Activated naive CD8-positive, alpha-beta T cell treated with anti-CD3 and anti-CD28 coated beads, Interleukin-2, amount 10 ng/mL, durations not matched to agents 7 days and 5 days (primary cell): ENCODE measurements at places on chromosomes 4 and X. TPM values are rescaled to one million over a fixed set of nuclear protein-coding genes. Genes with fewer than 3 reads are reported as not detected.

- DNase-seq = no peak
Observed at GRCh38 chr4:186079694-186080093, 10.7 kb downstream of the TLR3 start.

- DNase-seq = no peak
Observed at GRCh38 chrX:50813843-50814661, at the start of gene SHROOM4. Gene SHROOM4, minus strand, starts transcription at chrX:50814194. Its CDS starts 176 bp downstream, at chrX:50814018.

GRCh38 chrX:154546354-154547244, at the start of gene G6PD:
Gene G6PD, minus strand, starts transcription at chrX:154546846. Its CDS starts 691 bp downstream, at chrX:154546155.
- peak; percentile 90 for DNase-seq

GRCh38 chr4:52096048-52096447, 44.9 kb downstream of the SPATA18 start:
- no peak for DNase-seq

- DNase-seq = no peak
Observed at GRCh38 chr4:183012879-183013729, 86.0 kb upstream of the WWC2 start.

HSFX3 gene
- total RNA-seq = not detected
